ENCODE measurements at places on chromosomes 13 and 19.

- no peak for DNase-seq
Measured at GRCh38 chr19:16073988-16074387, 2.3 kb upstream of the TPM4 start.

GRCh38 chr13:27919934-27920676 lies at the start of gene PDX1:
Gene PDX1 (plus strand): TSS chr13:27920000. CDS start chr13:27920139, 139 bp downstream.
- no peak for DNase-seq

GRCh38 chr13:112150352-112150751 lies 83.4 kb downstream of the SOX1 start:
- no peak for DNase-seq

DNA sequence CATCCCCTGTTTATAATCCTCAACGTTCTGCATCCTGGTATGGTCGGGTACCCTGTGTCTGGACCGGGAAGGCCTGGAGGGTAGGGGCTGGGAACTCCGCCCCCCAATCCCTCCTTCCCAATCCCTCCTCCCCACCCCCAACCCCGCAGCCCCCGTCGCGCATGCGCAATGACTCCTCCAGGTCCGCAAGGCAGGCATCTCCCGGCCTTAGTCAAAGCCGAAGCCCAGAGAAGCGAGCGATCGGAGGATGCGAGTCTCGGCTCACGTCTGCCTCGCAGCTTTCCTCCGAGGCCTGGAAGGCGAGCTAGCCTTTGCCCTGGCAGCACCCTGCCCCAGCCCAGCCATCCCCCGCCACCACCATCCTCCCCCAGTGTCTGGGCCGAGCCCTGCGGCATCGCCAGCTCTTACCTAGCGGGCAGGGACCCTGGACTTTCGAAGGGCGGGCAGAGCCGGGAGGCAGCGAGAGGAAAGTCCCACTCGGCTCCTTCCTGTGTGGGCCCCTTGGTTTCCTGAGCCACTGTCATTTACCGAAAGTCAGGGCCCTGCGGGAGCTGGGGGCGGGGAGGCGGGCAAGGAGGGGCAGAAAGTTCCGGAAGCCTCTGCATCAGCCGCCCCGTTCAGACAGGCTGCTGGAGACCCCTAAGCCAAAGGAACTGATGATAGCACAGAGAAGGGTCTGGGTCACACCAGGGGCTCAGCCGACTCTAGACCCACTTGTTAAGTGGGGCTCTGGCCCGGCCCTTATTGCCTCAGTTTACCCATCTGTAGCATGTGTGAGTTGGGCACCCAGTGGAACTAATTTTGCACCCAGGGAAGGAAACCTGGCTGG lies at the start of gene JAK3:
JAK3 (minus strand) TSS at position 445 of the 829 bp plus-strand sequence. CDS start 3,565 bp downstream, outside the sequence.
- DNase-seq, result no peak

DNA sequence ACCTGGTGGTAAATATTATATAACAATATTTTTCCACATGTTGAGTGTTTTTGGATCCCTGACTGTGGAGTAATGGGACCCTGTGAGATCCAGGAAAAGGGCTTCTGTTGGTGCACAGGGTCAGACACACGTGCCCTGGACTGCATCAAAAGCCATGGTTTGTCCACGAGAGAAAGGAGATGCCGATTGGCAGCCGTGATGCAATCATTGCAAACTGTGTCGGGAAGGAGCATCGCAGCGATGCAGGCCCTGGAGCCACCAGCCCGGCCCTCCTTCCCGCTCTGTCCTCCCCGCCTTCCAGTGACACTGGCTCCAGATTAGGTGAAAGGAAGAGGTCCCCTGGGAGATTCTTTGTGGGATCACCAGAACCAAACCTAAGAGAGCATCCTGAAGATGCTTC lies 9.1 kb downstream of the COL4A2 start:
- no peak for DNase-seq

- DNase-seq, result no peak
Measured at GRCh38 chr13:45436953-45437352, 18.8 kb upstream of the SLC25A30 start.

DNA sequence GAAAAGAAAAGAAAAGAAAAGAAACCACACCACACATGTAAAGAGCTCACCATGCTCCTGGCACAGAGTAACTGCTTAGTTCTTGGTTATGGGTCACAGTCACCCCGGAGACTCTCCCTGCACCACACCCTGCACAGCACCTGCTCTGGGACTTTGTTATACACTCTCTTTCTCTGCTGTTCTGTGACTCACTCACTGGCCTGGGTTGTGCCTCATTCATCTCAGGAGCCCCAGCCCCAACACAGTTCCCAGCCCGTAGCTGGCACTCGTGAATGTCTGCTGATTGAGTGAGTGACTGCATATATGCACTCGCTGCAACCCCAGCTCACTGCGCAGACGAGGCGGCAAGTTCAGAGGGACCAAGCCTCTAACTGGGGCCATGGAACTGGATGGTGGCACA lies 22.9 kb upstream of the ZNF507 start:
- no peak for DNase-seq

DNA sequence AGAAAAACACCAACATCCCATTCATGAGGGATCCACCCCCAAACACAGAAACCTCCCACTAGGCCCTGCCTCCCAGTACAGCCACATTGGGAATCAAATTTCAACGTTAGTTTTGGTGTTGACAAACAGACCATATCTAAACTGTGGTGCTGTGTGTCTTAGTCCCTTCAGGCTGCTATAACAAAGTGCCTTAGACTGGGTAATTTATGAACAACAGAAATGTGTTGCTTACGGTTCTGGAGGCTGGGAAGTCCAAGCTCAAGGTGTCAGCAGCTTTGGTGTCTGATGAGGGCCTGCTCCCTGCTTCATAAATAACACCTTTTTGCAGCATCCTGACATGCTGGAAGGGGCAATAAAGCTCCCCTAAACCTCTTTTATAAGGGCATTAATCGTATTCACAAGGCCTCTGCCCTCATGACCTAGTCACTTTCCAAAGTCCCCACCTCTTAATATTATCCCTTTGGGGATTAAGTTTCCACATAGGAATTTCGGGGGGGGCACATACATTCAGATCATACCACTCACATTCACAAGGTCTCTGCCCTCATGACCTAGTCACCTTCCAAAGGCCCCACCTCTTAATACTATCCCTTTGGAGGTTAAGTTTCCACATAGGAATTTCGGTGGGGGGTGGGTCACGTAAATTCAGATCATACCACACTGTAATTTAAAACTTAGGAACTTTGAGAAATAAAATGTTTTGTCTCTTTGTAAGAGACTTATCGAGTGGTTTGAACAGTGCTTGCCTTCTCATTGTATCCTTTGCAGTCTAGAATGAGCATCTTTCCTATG lies 27.5 kb downstream of the ZNF507 start:
- no peak for DNase-seq

GRCh38 chr19:3907626-3908265 lies 25.1 kb upstream of the NMRK2 start:
- DNase-seq, result no peak

GRCh38 chr19:15300533-15301197 lies 31.7 kb downstream of the BRD4 start:
- DNase-seq, result no peak

DNA sequence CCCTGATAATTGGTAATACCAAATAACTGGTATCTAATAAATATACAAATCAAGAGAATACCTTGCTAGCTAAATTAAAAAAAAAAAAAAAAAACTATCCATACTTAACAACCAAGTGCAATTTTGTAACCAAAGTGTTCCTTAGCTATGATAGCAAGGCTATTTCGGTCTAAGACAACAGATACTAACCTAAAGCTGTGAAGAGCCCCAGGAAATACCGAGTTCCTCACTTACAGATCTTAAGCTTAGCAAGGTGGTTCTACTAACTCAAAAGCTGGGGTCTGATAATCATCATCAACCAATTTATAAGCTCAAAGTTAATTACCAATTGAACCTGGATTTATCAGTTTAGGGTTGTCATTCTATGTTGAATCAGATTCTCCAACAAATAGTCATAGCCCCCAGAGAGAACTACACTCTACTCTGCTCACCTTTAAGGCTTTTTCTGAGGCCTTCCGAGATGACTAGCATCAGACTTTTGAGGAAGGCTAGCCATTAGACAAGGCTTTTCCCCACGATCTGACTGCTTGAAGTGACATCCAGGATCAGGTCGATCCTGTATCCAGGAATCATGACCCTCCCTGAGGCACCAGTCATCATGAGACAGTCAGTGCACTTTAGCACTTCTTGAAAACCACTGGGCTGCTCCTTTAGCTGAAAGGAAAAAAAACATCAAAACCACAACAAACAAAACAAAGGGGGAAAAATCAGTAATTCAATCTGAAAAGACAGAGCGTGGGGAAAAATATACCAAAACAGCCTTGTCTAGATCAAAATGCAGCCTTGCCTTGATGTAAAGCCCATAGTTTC lies 31.9 kb downstream of the INTS6 start:
- no peak for DNase-seq

DNA sequence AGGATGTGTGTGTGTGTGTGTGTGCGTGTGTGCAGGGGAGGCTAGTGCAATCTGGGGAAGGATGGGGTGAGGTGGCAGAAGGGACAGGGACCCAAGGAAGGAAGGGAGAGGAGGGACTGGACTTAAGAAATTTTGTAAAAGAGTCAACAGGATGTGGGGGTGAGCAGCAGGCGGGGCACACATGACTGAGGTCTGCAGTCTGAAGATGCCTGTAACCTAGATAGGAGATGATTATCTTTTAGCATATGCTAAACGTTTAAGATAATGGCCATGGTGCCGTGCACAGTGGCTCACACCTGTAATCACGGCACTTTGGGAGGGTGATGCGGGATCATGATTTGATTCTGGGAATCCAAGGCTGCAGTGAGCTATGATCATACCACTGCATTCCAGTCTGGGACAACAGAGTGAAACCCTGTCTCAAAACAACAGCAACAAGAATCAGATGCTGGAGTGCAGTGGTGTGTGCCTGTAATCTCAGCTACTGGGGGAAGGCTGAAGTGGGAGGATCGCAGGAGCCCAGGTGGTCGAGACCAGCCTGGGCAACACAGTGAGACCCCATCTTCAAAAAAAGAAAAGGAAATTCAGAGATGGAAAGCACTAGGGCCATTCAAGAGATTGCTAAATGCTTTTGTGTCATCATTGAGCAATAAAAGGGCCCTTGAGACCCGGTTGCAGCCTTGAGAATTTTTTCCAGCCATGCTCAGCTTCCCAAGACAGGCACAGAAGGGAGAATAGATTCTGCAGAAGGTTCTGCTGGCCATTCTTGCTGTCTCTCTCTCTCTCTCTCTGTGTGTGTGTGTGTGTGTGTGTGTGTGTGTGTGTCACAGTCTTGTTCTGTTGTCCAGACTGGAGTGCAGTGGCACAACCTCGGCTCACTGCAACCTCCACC lies 3.8 kb upstream of the ZNF414 start:
- no peak for DNase-seq

DNA sequence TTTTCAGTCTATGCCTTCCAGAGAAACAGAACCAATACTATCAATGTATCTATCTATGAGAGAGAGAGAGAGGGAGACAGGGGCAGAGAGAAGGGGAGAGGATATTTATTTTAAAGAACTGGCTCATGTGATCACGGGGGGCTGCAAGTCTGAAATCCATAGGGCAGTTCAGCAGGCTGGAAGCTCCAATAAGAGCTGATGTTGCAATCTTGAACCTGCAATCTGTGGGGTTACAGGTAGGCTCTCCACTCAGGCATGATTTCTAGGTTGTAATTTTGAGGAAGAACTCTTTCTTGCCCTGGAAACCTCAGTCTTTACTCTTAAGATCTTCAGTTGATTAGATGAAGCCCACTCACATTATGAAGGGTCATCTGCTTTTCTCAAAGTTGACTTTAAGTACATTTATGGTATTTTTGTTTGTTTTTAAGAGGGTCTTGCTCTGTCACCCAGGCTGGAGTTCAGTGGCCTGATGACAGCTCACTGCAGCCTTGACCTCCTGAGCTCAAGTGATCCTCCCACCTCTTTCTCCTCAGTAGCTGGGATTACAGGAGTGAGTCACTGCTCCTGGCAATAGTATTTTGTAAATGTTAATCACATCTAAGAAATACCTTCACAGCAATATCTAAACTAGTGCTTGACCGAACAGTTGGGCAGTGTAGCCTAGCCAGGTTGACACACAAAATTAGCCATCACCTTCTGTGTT lies 376.4 kb downstream of the FGF9 start:
- no peak for DNase-seq

DNA sequence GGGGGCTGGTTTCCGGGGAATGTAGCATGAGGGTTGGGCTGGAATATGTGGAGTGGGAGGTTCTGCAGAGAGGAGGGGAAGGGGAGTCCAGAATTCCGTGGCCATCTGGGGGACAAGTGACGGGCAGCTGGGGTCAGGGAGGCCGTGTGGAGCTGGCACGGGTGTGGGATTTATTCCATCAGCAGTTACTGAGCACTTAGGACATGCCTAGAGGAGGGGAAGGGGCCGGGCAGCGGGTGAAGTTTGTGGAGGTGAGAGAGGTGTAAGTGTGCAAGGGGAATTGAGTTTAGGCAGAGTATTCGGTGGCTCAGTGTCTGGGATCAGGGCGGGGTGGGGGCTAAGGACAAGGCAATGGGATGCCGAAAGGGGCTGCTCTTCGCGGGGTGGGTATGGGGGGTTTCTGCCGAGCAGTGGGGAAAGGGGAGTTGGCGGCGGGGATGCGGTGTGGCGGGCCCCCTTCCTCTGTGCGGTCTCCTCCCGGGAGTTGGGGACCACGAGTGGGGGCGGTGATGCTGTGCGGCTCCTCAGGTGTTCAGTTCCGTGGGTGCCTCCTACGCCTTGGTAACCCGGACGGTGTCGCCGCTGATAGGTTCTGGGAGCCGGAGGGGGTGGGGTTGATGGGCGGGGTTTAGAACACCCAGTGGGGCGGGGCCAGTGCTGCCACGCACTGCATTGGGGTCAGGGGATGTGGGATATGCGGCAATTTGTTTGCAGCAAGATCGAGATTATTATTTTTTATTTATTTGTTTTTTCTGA lies 5.4 kb downstream of the CCDC61 start:
- no peak for DNase-seq

- no peak for DNase-seq
Measured at GRCh38 chr13:112602189-112602588, 14.2 kb upstream of the TUBGCP3 start.

DNA sequence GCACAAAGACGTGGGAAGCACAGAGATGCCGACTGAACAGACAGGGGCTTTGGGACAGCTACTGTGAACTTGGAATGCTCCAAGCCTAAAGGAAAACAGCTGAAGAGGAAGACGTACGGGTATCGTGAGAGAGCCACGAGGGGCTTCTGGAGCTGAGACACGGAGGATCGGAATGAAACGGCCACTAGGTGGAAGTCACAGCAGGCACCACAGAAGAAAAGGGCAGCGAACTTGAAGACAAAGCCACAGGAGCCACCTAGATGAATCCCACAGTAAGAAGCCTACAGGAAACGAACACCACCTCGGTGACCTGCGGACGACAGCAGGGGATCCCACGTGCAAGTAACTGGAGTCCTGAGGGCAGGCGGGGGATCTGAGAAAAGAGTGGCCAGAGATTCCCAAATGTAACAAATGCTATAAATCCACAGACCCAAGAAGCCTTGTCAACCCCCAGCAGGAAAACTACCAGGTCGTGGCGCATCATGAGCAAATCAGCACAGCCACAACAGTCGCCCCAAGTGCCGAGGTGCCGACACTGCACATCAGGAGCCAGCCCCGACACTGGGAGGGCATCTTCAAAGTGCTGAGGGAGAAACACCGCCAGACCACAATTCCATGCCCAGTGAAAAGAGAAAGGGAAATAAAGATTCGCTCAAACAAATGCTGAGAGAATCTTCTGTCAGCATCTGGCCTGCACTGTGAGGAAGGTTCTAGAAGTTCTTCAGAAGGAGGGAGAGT lies 39.3 kb upstream of the ISYNA1 start:
- no peak for DNase-seq

Measured in vagina (tissue), 2 donors.